CD4-positive, alpha-beta T cell treated with Interferon alpha-2 for 1 hour (primary cell): ENCODE measurements at places on chromosomes 1 and 21.

DNA sequence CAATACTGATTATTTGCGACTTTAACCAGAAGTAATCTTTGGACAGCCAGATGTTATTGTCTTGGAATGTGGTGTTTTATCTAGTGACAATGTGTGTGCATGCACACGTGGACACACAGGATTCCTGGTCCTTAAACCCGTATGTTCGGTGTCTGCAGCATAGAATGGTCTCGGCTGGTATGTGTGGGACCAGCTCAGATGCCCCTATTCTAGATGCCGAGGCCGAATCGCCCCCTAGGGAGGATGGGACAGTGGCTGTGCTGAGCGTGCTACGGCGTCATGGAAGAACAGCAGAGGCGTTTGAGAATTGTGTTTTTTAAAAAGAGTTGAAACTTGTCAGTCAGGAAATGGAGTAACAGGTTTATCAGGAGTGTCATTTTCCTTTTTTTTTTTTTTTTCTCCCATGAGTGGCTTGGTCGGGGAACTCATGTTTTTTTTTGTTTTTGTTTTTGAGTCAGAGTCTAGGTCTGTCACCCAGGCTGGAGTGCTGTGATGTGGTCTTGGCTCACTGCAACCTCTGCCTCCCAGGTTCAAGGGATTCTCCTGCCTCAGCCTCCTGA, 30.1 kb downstream of the SKI start:
- DNase-seq = no peak

GRCh38 chr1:67766141-67766978, 66.9 kb downstream of the GNG12 start:
- DNase-seq = no peak

DNA sequence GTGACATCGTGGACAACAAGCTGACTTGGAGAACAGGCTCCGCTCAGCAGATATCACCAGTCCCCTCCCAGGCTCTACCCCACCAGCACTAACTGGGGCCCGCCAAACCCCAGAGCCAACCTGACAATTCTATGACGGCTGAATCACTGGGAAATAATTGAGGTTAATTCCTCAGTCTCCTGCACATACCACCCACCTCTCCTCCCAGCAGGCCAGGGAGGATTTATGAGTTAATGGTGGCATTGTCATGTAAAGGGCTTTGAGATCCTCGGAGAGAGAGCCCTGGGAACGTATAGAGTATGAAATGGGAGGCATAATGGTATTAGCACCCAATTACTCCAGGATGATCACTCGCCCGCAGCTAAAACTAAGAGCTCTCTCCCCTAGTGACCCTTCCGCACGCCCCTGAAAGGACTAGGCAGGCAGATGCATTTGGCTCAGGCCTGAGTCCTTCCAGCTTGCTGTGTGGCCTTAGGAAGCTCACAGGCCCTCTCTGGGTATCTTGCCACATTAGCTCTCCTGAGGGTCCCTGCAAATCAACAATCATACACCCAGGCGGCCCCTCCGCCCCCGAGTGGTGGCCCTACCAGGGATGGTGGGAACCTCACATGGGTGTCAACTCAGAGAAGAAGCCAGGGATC, 27.3 kb upstream of the PAX7 start:
- DNase-seq = no peak

- DNase-seq = no peak
These were observed 19.9 kb downstream of the ABCA4 start for GRCh38 chr1:94100785-94101612.

- no peak for DNase-seq
These were observed 14.7 kb downstream of the TFF2 start for GRCh38 chr21:42336054-42336453.

DNA sequence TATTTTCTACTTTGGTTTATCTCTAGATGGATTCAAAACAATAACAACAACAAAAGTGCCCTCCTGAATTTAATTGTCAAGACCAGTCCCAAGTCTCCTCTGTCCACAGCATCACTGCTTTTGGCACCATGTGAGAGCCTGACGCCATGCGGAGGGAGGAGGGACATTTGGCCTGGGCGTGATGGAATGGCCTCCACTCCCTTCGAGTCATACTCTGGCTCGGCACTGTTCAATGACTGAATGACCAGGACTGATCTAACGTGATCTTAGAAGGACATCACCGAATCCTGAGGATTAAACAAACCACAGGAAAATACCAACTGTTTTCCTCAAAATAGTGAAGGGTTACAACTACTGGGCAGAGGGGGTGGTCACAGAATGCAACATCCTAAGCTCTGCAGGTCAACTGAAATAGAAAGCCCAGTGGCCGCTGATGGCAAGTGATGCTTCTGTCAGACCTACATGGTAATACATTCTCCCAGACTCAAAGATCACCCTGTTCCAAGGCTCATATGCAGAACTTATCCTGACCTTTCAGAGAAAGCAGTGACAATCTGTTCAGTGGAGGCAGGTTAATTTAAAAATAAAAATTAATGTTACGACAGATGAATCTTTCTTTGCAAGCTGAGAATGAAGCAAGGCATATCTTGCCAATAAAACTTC, 19.1 kb downstream of the SRSF4 start:
- DNase-seq = no peak

DNA sequence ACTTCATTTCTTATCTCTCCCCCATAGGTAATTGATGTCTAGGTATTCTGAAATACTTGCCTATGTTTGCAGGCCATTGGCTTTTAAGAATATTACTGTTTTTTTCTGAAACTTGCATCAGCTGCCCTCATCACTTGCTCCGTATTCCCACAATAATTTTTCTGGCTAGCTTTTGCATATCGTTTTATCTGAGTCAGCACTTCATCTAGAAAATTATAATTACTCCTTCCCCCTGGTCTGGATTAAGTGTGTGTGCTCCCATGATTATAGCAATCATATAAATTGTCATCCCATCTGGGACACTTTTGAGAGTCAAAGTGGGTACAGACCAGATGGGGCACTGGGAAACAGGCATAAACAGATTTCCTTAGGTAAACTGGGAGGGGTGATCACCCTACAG, 583.2 kb upstream of the B3GALT2 start:
- no peak for DNase-seq

GRCh38 chr1:164780111-164780812, 221.3 kb downstream of the PBX1 start:
- no peak for DNase-seq

DNA sequence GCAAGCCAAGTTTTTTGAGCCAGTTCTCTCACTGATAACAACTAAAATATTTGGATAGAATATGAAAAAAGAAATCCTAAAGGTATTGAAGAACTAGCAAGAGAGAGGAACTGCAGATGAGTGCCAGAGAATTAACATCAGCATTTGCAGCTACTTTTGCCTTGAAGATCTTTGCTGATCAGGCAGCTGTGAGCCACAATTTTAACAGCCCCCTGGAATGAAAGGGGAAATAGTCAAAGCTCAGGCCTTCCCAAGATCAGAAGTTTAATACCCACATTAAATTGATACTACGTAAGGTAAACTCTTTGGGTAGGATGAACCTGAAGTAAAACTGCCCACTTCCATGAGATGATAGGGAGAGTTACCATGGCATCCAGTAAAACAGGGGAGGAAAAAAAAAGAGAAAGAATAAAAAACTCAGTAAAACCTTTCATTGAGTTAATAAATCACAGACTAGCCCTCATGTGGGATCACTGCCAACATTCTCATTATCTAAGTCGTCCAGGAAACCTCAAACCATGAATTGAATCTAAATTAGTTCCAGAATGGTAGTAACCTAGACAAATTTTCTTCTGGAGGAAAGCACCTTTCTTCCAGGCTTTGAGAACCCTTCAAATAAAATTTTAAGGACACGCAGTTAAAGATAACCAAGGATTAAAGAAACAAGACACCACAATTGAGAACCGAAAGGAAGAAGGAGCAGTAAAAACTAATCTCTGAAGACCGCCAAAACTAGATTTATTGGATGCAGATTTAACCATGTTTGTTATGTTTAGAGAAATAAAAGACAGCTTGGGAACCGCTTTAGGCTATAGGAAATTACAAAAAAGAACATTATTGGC, 28.3 kb downstream of the SCP2 start:
- no peak for DNase-seq

- DNase-seq = no peak
These were observed 18.7 kb upstream of the SAMD13 start for GRCh38 chr1:84282780-84283333.

GRCh38 chr1:97761637-97762036, 159.2 kb downstream of the DPYD start:
- DNase-seq = no peak

- no peak for DNase-seq
These were observed 405 bp upstream of the GADD45A start for GRCh38 chr1:67684526-67685066.

GRCh38 chr1:113123737-113124136, 50.7 kb downstream of the LRIG2 start:
- no peak for DNase-seq

DNA sequence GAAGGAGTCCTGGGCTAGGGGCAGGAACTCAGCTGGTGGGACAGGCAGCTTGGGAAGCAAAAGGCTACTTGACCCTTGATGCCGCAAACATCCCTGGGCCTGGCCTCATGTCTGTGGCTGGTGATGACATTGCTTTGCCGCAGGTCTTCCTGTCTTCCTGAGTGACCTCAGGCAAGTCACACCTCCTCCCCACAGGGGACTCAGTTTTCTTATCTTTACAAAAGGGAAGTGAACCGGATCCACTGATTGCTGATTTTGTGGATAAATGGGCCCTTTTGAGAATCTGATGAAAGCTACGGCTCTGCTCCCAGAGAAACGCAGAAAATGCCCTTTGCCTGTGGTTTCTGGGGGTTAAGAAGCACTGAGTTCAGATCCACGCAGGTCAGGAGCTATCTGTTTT, 20.7 kb downstream of the PLOD1 start:
- no peak for DNase-seq

GRCh38 chr1:41221995-41222394, 20.1 kb downstream of the SCMH1 start:
- no peak for DNase-seq

DNA sequence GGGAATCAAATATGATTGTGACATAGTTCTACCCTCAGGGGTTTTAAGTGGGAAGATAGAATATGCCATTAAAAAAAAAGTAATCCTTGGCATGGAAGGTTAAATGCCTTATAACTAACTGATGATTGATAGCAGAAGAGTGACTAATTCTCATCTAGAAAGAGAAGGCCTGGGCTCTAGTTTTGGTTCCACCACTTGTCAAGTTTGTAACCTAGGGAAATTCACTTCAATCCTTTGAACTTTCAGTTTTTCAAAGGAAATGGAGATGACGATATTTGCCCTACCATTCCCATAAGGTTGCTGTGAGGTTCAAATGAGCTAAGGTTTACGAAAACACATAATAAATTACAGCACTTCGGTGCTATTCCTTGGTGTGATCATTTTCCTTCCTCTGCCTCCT, 88.5 kb downstream of the GPR88 start:
- DNase-seq = no peak

GRCh38 chr1:24763671-24764070, 18.4 kb downstream of the CLIC4 start:
- DNase-seq = no peak

- no peak for DNase-seq
These were observed 41.9 kb downstream of the DDR2 start for GRCh38 chr1:162674034-162674608.

DNA sequence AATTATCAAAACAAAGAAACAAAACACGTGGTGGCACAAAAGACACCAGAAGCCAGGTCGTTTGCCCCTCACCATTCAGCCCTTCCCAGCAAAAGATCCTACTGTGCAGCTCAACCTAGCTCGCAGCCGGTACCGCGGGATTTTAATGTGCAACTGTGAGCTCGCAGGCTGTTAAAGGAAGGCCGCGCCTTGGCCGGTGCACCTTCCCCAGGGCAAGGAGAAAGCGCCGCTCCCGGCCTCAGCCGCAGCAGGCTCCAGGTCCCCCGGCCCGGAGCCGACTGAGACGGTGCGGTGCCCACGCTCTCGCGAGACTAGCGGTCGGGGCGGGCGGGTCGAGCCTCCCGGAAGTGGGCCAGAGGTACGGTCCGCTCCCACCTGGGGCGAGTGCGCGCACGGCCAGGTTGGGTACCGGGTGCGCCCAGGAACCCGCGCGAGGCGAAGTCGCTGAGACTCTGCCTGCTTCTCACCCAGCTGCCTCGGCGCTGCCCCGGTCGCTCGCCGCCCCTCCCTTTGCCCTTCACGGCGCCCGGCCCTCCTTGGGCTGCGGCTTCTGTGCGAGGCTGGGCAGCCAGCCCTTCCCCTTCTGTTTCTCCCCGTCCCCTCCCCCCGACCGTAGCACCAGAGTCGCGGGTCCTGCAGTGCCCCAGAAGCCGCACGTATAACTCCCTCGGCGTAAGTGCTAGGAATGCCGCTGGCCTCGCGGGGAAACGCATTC, at the start of gene AGL:
TSS of gene AGL (plus strand) at position 618 of the 715 bp plus-strand sequence. CDS start 682 bp downstream, outside the sequence.
- DNase-seq = peak; percentile 91

DNA sequence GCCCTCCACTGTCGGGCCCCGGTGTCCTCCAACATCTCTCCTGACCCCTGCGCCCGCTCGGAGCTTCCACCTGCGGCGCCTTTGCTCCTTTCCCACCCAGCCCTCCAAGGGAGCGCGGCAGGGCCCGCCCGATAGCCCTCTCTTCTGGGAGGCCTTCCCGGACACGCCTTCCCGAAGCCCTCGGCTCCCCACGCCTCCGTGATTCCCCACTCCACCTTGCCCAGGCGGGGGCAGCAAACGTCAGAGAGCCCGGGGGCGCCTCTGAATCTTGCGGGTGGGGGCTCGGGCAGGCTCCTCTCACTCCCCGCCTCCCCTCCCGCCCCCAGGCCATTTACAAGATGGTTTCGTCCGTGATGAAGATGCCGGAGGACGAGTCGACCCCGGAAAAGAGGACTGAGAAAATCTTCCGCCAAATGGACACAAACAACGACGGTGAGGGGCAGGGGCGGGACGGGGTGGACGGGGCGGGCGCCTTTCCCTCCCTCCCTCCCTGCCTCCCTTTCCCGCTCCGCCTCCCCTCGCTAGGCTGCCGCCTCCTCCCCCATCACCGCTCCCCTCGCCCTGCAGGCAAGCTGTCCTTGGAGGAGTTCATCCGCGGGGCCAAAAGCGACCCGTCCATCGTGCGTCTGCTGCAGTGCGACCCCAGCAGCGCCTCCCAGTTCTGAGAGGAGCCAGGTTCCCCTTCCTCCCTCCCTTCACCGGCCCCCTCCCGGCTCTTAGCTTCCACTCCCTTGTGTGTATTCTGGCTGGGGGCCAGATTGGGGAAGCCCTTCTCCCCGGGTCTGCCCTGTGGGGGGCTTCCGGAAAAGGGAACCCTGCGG, 7.1 kb downstream of the HPCA start:
- DNase-seq = no peak

- DNase-seq = no peak
These were observed 82.7 kb downstream of the TAS1R2 start for GRCh38 chr1:18776777-18777176.

- DNase-seq = no peak
These were observed 2.2 kb upstream of the TOE1 start for GRCh38 chr1:45337630-45338325.

GRCh38 chr21:41133874-41134522, 34.0 kb upstream of the BACE2 start:
- no peak for DNase-seq
